Tibial nerve (tissue), 4 donors: ENCODE measurements at places on chromosomes 7 and 10.
A peak's percentile ranks its signal among the peaks of the same experiment; 100 is the strongest.

DNA sequence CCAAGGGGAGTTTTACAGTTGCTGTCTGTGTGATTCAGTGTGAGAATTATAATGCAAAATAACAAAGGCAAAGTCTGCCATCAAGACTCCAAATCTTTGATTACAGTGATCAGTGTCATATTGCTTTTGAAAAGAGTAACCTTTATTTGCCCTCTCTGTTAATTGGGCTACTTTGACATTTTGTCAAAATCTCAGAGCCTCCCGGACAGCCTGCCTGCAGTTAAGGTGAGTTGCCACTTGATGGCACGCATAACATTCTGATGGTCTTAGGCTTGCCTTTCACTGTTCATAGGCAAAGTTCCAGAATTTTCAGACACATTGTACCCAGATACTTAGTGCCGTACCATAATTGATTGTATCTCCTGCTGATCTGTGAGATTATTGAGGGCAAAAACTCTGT, 253.5 kb downstream of the ABCA13 start:
- H3K4me1 ChIP-seq, result no peaks in the 10 kb centered on the region
- no peaks in the 10 kb centered on the region for H3K27me3 ChIP-seq
- DNase-seq, result no peak
- no peak overlapping the region for H3K4me3 ChIP-seq
- H3K36me3 ChIP-seq, result no peaks in the 10 kb centered on the region

GRCh38 chr7:8109196-8110022, 140.8 kb downstream of the GLCCI1 start:
- H3K27me3 ChIP-seq, result no peaks in the 10 kb centered on the region
- H3K36me3 ChIP-seq, result no peaks in the 10 kb centered on the region
- H3K4me3 ChIP-seq, result no peak overlapping the region
- H3K27ac ChIP-seq, result no peak overlapping the region

DNA sequence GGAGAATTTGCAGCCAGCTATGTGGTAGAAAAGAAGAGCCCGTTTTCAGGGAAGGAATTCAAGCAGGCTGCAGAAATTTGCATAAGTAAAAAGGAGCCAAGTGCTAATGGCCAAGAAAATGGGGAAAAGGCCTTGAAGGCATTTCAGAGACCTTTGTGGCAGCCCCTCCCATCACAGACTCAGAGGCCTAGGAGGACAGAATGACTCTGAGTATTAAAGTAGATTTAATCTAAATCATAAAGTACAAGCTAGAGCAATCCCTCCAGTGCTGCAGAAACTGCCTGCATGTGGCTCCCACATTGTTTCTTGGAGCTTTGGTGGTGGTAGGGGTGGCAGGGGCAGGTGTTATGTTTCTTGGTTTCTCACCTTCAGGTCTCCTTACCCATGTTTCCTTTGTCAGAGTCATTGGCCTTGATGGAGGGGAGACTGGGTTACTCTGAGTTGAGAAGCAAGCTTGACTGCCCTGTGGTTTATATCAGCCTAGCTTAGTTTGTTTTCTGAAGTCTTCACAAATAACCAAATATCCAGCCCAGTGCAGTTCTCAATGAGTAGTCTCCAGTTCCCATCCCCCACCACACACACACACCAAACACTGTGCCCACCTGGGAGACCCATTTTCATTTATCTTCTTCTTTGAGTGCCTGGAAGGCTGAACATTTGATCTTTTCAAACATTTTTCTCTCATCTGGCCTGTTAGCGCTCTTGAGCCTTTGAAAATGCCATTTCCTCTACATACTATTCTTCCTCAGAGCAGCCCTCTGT, 34.5 kb downstream of the ITPRIP start:
- no peak overlapping the region for H3K27ac ChIP-seq
- H3K4me3 ChIP-seq, result no peak overlapping the region
- no peaks in the 10 kb centered on the region for H3K27me3 ChIP-seq
- peaks cover 25% of the 10 kb centered on the region for H3K4me1 ChIP-seq
- H3K36me3 ChIP-seq, result no peaks in the 10 kb centered on the region

GRCh38 chr10:6530211-6530840, 49.8 kb downstream of the PRKCQ start:
- no peak overlapping the region for H3K27ac ChIP-seq
- H3K27me3 ChIP-seq, result no peaks in the 10 kb centered on the region
- no peaks in the 10 kb centered on the region for H3K36me3 ChIP-seq
- no peaks in the 10 kb centered on the region for H3K4me1 ChIP-seq

GRCh38 chr10:114313139-114313538, 74.1 kb downstream of the VWA2 start:
- H3K27ac ChIP-seq, result peak overlapping the region; percentile 6
- H3K4me3 ChIP-seq, result no peak overlapping the region
- H3K27me3 ChIP-seq, result no peaks in the 10 kb centered on the region
- DNase-seq, result no peak

DNA sequence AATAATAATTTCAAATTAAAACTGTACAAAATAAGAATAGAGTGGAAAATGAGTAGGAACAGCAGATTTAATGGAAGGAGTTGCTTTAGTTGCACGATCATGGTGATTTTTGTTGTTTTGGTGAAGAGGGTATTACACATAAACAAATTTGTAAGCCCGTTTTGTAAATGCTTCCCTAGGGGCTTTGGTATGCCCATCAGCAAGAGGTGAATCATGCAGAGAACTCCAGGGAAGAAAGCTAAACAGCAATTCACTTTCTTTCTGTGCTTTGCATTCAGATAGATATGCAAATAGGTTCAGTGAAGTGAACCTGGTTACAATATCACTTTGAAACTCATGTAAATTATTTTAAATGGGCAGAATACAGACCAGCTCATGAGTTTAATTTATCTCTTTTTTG, 422.2 kb upstream of the MTPN start:
- H3K4me3 ChIP-seq, result no peak overlapping the region
- no peaks in the 10 kb centered on the region for H3K36me3 ChIP-seq
- H3K4me1 ChIP-seq, result no peaks in the 10 kb centered on the region

DNA sequence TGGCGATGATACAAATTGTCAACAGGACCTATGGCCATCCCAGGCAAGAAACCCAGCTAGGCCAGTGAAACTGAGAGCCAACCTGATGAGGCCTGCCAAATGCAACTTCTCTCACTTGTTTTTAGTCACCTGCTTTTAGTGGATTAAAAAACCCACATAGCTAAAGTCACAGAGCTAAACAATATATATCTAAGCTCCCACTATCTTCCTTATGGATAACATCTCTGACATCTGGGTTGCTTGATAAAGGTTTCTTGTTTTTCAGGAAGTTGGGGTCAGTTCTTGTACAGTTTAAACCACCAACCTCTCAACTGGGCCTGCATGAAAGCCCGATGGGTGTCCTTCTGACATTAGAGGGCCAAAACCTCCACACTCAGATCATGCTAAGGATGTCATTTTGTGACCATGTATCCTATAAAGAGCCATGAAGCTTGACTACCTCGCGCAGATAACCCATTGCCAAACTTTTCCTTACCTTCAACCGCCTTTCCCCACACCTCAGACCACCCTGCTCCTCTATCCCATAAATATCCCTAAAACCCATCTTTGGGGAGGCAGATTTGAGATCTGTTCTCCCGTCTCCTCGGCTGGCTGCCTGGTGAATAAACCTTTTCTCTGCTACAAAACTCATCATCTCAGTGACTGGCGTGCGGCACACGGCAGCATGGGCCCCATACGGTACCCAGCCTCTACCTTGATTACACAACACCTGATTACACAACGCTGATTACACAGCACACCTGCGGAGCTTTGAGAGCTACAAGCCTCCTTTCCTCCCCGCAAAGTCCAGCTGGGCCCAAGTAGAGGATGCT, 797 bp upstream of the STMP1 start:
- no peaks in the 10 kb centered on the region for H3K27me3 ChIP-seq
- no peaks in the 10 kb centered on the region for H3K36me3 ChIP-seq
- DNase-seq, result no peak
- peak overlapping the region; percentile 92 for H3K27ac ChIP-seq
- H3K4me3 ChIP-seq, result peak overlapping the region; percentile 84

- no peaks in the 10 kb centered on the region for H3K27me3 ChIP-seq
- no peak overlapping the region for H3K4me3 ChIP-seq
- no peak for DNase-seq
- peaks cover 2% of the 10 kb centered on the region for H3K36me3 ChIP-seq
- H3K27ac ChIP-seq, result no peak overlapping the region
Observed at GRCh38 chr10:12097791-12098190, 29.0 kb downstream of the DHTKD1 start.

DNA sequence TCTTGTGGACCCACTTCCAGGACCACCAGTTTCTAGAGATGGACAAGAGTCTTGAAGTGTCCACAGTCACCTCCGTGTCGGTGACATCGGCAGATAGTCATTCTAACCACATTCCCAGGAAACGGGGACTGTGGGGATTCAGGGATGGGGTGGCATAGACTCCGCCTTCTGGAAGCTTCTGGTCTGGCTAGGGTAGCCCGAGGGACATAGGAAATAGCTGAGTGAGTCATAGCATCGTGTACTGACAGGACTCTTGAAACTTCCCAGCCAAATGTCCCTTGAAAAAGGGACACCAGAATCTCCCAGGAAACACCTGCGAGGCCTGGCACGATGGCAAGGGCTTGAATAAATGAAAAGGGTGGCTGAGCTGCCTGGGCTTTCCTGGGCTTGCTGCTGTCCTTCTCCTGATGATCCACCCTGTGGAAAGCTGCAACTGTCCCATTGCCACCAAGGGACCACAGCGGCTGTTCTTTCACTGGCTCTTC, 84.1 kb upstream of the LRRC4 start:
- peaks cover 10% of the 10 kb centered on the region for H3K4me1 ChIP-seq
- H3K4me3 ChIP-seq, result no peak overlapping the region
- H3K27me3 ChIP-seq, result no peaks in the 10 kb centered on the region
- H3K36me3 ChIP-seq, result no peaks in the 10 kb centered on the region

DNA sequence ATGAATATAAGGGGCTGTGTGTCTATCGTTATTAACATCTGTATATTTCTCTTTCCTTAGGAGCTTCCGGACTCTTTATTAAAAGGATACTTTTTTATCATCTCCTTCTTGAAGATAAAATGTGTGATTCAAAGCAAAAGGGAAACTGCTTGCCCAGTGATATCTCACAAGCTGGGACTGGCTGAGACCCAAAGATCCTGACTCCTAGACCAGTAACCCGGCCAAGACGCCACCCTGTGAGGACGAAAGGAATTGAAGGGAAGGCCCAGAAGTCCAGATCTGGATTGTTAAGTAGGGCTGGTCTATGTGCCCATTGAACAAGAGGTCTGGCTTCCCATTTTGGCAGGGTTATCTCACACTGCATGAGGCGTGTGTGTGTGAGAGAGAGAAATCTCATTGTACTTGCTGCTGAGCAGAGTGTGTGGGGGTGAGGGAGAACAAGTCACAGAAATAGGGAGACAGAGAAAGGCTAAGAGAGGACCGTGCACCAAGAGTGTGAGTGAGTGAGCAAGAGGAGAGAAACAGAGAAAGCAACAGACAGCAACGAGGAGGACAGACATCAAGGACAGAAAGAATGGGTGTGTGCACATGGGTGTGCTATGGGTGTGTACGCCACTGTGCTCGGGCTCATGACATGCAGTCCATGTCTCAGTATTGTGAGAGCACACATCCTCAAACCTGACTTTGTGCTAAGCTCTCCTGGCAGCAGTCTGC, 75.4 kb downstream of the PLXNA4 start:
- H3K36me3 ChIP-seq, result no peaks in the 10 kb centered on the region
- H3K27me3 ChIP-seq, result no peaks in the 10 kb centered on the region
- H3K4me1 ChIP-seq, result no peaks in the 10 kb centered on the region
- no peak overlapping the region for H3K27ac ChIP-seq

DNA sequence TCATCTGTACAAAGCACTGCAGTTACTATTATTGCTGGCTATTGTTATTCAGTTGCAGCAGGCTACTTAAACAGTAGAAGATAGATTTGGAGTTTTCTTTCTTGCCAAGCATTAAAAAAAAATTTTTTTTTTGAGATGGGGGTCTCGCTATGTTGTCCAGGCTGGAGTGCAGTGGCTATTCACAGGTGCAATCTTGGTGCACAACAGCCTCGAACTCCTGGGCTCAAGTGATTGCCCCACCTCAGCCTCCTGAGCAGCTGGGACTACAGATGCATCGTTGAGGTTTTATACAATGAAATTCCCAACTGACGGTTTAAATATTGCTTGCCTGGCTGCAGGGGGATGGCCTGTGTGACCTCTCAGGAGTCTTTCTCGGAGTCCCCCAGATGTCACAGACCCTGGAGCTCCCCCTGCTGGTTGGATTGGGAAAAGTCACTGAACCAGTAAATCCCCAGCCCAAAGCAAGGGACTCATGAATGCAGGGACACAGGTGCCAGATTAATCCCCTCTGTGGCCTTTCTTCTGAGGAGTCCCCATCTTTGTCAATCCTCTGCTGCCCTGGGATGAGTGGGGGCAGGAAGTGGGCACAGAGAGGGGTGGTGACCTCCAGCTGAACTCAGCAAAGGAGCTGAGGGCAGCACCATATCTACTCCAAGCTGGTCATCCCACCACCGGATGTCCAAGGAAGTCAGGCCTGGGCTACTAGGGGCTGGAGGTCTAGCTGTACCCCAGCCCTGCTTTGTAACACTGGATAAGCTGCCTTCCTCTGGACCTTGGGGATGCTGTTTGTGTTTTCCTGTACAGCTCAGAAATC, 149.6 kb downstream of the C10orf105 start:
- no peak overlapping the region for H3K27ac ChIP-seq
- H3K36me3 ChIP-seq, result no peaks in the 10 kb centered on the region
- no peaks in the 10 kb centered on the region for H3K4me1 ChIP-seq
- H3K27me3 ChIP-seq, result no peaks in the 10 kb centered on the region

- no peak overlapping the region for H3K4me3 ChIP-seq
- no peak overlapping the region for H3K27ac ChIP-seq
- H3K36me3 ChIP-seq, result no peaks in the 10 kb centered on the region
- no peak for DNase-seq
- H3K4me1 ChIP-seq, result no peaks in the 10 kb centered on the region
Observed at GRCh38 chr10:95567903-95568630, 6.9 kb upstream of the SORBS1 start.

GRCh38 chr10:69345402-69345801, 67.1 kb downstream of the HK1 start:
- H3K27me3 ChIP-seq, result no peaks in the 10 kb centered on the region
- H3K36me3 ChIP-seq, result no peaks in the 10 kb centered on the region
- DNase-seq, result no peak
- no peak overlapping the region for H3K4me3 ChIP-seq
- H3K27ac ChIP-seq, result no peak overlapping the region

DNA sequence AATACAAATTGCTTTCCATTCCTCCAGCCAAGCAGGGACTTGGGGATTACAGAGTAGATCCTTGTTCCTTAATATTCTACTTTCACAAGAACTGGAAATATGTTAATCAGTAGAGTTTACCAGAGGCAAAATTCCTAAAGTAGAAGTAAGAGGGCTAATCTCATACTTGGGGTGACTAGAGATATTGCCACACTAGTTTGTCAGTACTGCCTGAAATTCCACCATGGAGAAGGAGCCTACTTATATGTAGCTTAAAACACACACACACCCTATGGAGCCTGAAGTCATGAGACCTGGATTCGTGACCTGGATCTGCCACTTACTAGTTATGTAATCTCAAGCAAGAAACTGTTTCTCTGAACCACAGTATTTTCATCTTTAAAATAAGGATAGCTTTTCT, 33.9 kb downstream of the STRIP2 start:
- H3K36me3 ChIP-seq, result no peaks in the 10 kb centered on the region
- H3K4me3 ChIP-seq, result no peak overlapping the region
- H3K4me1 ChIP-seq, result no peaks in the 10 kb centered on the region
- DNase-seq, result no peak
- H3K27ac ChIP-seq, result no peak overlapping the region
- no peaks in the 10 kb centered on the region for H3K27me3 ChIP-seq
